ENCODE measurements at places on chromosomes 2 and 18.

DNA sequence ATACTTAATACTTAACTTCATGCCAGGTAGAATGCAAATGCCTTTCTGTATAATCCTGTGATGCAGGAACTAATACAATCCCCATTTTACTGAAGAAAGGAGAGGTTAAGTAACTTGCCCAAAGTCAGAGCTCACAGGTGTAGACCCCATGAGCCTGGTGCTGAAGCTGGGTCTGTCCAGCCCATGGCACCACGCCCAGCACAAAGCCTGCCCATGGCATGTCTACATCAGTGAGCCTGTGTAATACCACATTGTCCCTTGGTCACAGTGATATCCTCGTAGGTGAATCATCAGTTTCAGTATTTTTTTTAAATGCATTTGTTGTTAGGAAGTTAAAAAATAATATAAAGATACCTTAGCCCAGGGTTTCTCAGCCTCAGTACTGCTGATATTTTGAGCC lies 69.9 kb upstream of the MCFD2 start:
- DNase-seq = peak; percentile 42

DNA sequence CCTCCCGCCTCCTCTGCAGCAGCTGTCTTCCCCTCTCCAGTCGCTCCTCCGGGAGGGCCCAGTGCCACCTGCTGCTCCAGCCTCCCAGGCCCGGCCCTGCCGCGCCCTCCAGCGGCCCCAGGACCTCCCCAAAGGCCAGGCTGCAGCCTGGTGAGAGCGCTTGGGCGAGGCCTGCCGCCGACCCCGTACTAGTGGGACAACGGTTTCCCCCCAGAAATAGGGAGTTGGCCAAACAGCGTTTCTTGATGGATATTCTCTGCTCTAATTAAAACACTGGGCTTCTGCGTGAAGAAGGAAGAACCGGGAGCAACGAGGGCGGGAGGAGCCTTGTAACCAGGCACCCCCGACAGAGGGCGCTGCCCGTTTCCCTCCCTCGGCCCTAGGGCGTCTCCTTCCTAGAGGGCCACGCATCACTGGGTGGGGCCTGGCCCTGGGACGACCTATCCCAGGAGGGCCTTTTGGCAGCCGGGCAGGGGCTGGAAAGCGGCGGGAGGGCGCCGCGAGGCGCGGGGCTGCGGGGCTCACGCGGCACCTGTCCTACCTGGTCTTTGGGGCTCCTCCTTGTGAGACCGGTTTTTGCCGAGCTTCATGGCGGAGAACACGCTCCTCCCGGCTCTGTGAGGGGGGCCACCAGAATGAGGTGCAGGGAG lies 25.4 kb upstream of the OTOF start:
- peak; percentile 65 for DNase-seq

GRCh38 chr2:118936306-118936705 lies 5.7 kb upstream of the MARCO start:
- no peak for DNase-seq

DNA sequence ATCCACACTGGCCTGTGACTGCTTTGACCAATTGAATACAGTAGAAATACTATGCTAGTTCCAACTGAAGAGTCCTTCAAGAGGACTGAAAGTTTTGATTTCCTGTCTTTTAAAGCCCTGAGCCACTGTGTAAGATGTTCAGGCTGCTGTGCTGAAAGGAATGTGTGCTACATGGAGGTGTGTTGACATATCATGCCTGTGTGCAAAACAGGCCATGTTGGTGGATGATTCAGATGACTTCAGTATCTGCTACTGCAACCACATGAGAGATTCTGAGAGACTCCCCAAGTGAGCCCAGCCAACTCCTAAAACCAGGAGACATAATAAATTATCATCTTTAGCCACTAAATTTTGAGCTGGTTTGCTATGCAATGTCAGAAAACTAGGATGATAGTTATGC lies 662.9 kb downstream of the ZEB2 start:
- DNase-seq = no peak

DNA sequence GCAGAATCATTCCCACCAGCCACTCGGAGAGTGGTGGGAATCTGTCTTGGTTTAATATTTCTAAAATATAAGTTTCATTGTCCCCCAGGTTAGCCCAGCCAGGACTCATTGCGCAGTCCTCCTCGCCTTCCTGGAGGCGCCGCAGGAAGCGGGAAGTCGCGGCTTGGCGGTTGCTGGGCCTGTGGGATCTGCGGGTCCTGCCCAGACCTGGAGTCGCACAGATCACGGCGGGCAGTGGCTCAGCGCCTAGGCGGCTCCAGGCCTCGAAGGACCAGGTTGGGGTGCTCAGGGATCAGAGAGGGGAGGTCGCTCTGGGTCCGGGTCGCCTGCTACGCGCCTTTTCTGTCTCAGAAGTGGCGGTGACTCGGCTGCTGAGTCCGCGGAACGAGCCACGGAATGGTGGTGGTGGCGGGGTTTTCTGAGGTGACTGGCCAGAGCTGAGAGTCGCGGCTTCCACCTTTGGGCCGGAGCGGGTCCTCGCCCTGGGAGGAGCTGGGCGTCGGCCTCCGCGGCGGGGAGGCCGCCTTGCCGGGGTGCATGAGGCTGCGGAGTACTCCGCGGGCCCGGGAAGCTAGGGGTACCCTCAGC lies 2.6 kb downstream of the HOXD3 start:
- no peak for DNase-seq

- peak; percentile 17 for DNase-seq
These were observed 238.9 kb upstream of the ID2 start for GRCh38 chr2:8442833-8443486.

DNA sequence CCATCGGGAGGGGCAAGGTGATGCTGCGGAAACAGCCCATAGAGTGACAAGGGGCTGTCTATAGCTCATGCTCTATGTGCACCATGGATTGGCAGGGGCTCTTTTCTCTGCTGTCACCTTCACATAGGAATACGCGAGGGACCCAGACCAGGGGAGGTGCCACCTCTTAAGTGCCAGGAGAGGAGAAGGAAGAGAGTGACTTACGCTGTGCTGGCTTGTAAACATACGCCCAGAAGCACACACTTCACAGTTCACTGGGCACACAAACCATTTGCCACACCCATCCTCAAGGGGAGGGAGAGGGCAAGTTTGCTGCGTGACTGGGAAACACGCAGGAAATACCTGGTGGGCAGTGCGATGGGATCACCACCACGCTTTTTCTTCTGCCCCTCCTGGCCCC lies 65.1 kb upstream of the GPR45 start:
- no peak for DNase-seq

GRCh38 chr2:73962798-73963197 lies 21.9 kb upstream of the TET3 start:
- no peak for DNase-seq

DNA sequence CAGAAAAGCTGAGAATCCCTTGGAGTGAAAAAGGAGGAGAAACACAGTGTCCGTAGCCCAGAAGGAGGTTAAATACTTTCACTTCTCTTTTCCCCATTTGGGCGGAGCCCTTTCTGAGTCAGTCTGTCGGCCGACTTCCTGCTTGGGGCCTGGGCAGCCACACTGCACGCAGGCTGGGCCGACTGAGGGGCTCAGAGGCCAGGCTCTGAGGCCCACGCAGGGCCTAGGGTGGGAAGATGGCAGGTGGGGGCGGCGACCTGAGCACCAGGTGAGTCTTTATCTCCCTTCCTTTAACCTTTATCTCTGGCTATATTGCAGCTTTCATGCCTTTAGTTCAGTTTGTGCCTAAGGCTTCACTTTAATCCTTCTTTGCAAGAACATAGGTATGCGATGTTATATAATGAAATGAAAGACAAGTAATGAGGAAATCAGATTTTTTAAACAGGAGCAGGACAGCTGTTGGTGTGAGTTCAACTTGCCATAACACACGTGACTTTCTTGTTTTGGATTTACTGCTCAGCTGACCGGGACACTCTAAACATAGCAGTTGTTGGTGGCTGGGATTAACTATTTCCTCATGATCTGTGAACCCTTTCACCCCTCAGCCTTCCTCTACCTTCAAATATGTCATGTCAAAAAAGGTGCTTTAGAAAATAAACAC lies at the start of gene SP100:
Gene SP100 (plus strand): TSS at position 141 of the 661 bp plus-strand sequence. CDS start 96 bp downstream, at position 237.
- DNase-seq = peak; percentile 94

GRCh38 chr2:83587309-83587708 lies 871.8 kb downstream of the SUCLG1 start:
- DNase-seq = no peak

DNA sequence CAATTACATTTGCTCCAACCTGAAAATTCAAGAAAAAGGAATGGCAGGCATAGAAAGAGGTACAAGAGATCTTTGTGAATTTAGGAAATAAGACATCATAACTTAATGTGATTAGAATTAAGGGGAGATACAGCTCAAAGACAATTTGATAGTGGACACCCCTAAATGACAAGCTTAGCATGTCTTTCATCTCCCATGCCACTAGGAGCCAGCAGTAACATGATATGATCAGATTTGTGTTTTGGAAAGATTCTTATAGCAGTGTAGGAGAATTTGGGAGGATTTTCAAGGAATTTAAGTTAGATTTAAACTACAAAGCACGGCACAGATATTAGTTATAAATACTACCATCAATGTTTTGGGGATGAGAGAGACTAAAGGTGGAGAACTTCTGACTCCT lies 340.8 kb downstream of the RDH14 start:
- DNase-seq = no peak

DNA sequence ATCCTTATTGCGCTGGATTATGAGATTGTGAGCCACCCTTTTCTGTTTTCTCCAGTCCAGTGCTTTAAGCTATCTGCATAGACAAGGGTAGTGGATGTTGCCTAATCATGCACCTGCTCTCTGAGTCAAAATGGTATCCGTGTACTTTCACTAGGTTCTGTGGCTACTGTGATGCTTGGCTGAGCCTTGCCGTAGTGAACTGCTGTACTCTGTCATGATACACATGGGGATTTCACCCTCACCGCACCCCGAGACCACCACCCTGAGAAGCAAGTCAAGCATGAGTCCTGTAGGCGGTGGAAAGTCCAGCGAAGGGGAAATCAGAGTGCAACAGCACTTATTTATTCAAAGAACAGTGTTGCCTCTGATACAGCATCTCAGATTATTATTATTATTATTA lies 55.0 kb downstream of the ARHGAP25 start:
- DNase-seq = peak; percentile 90

DNA sequence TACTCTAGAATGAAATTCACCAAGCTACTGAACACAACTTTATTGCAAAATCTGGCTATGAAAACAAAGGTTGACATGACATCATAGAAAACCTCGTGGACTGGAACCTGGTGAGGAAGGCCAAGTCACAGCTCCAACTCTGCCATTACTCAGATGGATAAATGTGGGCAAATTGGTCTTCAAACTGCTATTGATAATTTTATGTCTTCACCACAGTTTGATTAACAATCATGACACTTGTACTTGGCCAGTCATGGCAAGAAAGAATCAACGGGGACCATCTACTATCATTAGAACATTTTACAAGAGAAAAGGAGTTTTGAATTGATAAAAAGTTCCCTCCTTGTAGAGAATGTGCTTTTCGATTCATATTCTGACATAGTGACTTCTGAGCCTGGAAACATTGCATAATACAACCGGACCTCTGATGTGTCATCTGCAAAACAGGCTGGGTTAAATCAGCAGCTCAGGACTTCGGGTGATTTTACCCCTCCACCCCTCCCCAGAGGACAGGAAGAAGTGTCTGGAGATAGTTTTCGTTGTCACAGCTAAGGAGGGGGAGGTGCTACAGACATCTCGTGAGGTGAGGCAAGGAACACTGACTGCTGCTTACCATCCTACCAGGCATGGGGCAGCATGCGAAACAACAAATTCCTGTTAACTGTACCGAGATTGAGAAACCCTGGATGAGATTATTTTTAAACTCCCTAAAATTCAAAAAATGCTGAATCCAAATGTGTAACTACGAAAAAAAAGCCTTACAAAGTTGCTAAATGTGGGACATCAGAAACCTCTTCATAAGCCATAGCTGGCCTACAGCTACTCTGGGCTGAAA lies 8.4 kb downstream of the L3MBTL4 start:
- DNase-seq = no peak

DNA sequence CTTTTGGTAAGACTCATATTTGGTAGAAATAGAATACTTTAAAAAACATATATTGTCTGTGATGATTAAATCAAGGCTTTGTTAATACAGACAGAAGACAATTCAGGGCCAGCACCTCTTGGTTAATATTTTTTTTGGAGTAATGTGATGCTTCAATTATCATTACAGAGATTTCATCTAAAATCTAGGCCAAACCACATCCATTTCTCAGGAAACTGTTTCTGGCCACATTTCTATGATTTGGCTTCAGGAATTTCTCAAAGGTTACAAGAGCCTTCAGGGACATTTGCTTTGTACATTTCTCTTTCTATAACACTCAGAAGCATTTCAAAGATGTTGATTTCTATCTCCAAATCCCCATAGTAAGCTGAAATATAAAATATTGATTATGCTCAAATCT lies 614.9 kb downstream of the LRP1B start:
- no peak for DNase-seq

DNA sequence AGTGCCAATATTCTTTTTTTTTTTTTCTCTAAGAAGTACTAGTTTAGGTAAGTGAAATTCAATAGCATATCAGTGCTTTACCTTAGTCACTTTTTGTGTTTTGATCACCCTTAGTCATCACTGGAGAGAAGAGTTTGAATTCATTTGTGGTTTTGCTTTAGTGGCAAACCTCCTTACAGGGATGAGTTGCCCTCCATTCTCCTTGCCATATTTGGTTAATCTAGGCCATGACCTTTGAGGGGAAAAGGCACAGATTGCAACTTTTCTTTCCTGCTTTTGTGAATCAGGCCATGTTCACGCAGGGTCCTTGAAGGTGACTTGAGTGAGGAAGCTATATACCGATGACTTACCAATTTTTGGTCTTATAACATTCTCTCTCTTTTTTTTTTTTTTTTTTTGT lies 34.4 kb downstream of the PLEKHA3 start:
- DNase-seq = no peak

DNA sequence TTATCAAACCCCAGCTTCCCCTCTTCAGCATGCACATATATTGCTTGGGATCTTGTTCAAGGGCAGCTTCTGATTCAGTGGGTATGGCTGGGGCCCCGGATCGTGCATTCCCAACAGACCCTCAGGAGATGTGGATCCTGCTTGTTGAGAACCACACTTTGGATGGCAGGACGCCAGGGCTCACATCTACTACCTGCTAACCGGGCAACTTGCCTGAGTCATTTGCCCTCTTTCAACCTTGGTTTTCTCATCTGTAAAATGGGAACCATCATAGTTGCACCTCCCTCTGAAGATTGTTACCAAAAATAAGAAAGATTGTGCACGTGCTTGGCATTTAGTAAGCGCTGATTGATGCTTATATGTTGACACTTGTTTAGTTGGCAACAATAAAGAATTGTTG lies 154.6 kb downstream of the ACKR3 start:
- DNase-seq = no peak

GRCh38 chr2:45962177-45962921 lies 310.9 kb downstream of the PRKCE start:
- DNase-seq = no peak

DNA sequence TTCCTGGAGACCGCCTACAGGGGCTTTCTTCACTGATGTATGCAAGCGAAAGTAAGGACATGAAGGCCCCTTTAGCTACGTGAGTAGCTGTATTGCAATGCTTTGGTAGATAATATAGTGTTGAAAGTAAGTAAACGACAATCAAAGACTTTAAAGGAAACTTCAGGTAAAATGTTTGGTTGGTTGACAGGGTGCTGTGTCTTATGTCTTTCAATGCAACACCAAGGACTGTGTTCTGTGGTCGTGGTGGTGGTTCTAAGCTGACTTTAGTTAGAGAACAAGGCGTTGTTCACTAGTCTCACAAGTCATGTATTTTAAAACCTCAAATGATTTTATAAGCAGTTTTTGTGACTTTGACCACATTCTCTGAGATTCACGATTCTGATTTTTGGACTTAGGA lies 58.0 kb upstream of the CABYR start:
- DNase-seq = no peak

GRCh38 chr2:92074549-92074898 lies 2796.7 kb upstream of the TEKT4 start:
- no peak for DNase-seq

GRCh38 chr2:129061069-129061768 lies 742.6 kb upstream of the HS6ST1 start:
- DNase-seq = no peak
